ENCODE measurements at places on chromosomes 3 and 15.

GRCh38 chr3:192833177-192833890 is 84.3 kb downstream of the MB21D2 start:
- no peak for DNase-seq

DNA sequence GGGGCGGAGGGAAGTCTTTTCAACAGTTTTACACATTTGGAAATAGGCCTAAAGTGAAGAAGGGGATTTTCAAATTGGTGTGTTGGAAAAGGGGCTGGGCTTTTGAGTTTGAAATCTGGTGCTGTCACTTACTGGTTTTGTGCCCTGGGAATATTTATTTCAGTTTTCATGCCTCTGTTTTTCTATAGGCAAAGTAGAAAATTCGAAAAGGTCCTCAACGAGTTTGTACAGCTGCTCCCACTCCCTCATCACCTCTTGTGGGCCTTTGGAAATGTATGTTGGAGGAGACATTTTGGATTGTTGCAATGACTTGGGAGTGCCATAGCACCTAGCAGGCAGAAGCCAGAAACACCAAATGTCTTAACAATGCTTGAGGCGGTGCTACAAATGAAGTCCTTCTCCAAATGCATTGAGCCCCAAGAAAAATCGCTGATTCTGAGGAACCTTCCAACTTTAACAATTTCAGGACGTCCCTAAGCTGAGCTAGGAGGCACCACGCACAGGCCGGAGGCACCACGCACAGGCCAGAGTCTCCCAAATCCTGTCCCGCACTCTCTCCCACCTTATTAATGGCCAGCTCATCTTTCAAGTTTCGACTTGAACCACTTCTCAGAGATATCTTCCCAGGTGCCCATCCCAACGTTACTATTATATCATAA is 639 bp upstream of the POLR2M start:
- no peak for DNase-seq

DNA sequence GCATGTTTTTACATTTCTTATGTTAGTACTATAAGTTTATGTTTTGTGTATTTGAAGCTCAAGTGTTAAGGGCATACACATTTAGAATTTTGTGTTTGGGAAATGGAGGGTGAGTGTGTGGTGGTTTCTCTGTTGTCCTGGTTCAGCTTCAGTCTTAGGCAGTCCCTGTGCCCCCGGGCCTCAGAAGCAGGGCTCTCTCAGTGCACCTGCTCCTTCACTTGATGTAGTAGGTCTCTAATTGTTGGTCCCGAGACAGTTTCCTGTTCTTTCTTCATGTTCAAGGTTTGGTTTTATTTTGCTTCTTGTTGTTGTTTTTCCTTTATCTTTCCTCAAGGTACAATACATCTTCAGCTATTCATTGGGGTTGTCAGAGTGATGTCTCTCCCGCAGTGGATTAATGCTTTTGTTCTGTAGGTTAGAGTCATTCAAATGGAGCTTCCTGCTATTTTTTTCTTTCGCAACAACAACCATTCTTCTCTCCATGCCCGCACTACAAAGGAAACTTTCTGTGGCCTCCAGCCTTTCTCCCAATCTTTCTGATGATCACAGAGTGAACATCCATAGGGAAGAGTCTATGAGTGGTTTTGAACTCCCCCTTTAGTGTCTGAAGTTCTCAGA is 177.8 kb upstream of the GOLGA6L4 start:
- no peak for DNase-seq

DNA sequence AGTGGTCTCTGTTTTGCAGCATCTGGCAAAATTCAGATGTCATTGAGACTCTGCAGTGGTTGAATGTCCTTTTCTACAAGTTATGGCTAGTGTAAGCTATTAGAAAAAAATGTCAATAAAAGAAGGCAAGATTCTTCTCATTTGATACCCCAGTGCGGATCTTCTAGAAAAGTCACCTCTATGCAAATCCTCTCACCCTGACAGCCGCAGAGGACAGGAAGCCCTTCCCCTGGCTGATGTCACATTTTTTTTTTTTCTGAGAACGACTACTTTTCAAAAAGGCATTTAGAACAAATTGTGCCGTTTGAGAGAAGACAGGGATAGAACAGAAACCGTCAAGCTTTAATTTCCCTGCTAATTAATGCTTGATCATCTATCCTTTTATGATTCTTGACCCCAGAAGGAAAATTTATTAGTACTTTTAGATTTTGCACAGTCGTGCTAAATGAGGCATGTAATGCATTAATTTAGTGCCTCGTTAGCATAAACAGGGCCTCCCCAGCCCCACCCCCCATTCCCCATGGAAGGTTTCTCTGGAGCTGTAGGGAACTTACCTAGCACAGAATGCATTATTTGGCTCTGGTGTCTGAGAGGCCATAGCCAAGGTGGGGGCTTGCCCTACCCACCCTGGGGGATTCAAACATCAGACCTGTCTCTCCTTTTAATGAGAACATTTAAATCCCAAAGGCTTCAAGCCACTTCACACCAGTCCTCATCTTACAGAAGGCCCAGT is 183.8 kb downstream of the OPA1 start:
- DNase-seq: no peak

GRCh38 chr15:58777107-58777506 is 6.0 kb downstream of the MINDY2 start:
- no peak for DNase-seq

DNA sequence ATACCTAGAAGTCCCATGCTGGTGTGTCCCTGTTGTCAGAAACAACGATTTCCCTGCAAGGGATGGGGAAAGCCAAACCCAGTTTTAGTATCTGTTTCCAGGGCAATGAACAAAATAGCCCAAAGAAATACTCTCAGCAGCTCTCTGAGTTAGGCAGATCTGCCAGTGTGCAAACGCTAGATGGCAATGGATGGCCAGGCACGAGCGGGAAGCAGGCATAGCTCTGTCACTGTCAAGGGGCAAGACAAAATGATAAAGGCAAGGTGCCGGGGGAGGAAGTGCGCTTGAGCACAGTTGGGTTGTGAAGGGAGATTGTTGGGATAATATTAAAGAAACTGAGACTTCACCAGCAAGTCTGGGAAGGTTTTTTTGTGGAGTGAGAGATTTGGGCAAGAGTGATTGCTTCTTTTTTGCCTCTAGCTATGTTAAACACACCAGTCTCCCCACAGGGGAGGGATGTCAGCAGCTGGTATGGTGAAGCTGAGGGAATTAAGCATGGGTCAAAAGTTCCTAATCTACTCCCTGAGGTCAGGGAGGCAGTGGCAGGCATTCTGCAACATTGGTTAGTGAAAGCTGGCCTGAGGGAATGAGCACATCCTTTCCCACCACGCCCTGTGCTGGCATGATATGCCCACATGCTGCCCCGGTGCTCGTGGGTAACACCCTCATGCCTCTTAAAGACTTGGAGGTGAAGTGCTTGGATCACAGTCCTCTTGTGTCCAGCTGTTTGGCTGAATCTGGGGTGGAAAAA is 117.5 kb downstream of the PDCD6IP start:
- no peak for DNase-seq

DNA sequence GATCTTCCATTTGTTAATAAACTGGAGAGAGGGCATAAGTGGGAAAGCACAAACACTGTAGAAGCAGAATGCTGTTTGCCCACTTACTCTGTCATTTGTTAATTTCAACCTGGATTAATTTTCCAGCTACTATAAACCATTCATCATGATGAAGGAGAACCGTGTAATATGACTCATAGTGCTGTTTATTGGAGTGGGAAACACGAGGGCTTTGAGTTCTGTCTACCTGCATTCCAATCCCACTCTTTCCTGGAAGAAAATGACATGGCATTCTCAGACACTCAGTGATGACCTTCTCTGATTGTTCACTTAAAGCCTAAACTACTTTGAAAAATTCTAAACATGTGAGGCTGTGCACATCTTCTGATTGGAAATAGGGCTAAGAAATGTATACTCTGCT is 826.7 kb downstream of the AGBL1 start:
- DNase-seq: no peak

DNA sequence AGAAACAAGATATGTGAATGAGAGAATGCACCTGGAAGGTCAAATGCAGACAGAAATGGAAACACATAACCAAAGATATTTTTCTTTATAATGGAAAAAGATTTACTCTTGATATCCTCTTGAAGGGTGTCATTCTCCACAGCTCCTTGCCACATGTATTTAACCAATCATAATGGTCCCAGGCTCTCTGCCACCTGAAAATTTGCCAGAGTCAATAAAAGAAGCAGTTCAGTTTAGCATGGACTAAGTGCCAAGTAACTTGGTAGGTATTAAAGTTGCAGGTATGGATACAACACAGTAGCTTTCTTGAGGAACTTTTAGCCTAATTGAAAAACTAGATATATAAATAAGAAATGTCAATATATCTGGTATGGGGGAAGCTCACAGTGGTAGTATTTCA is 33.5 kb downstream of the TUSC7 start:
- DNase-seq: no peak
